Panc1 (cell line): ENCODE measurements at places on chromosomes 16 and 17. TPM values are rescaled to one million over a fixed set of nuclear protein-coding genes. Genes with fewer than 3 reads are reported as not detected.

DDX28 gene
- total RNA-seq = 8.4 TPM

UTP18 gene
- 96.3 TPM for total RNA-seq

CCDC40 gene
- 18.0 TPM for total RNA-seq

LRRC45 gene
- 29.9 TPM for total RNA-seq

RAMP2 gene
- 1.1 TPM for total RNA-seq

DNA sequence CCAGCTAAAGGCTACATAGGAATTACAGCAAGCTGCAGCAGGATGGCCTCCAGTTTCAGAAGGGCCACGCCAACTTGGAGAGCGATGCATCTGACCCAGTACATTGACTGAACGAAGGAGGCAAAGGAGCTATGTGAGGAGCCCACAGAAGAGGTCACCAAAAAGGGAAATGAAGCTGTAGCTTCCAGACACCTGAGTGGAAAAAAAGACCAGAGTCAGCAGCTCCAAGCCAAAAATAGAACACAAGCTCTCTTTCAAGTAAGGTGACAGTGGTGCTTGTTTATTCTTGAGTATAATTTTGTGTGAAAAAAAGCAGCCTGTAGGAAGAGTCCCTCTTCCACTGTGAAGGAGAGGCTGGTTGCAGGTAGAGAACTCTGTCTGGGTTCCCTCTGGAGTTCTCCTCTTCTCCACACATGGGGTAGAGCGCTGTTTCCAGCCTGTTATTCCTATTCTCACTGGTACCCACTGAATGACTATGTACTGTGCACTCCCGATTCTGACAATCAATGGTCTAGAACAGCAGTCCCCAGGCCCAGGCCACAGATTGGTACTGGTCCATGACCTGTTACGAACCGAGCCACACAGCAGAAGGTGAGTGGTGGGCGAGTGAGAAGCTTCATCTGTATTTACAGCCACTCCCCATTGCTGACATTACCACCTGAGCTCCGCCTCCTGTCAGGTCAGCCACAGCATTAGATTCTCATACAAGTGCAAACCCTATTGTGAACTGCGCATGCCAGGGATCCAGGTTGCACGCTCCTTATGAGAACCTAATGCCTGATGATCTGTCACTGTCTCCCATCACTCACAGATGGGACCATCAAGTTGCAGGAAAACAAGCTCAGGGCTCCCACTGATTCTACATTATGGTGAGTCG is 15.1 kb downstream of the CCL4 start:
- H3K4me3 ChIP-seq = no peak overlapping the region
- no peaks in the 10 kb centered on the region for H3K4me1 ChIP-seq
- H3K36me3 ChIP-seq = no peaks in the 10 kb centered on the region
- H3K27ac ChIP-seq = no peak overlapping the region
- no peak for DNase-seq

GRCh38 chr16:8916541-8917225 is 34.5 kb downstream of the LITAFD start:
- H3K27ac ChIP-seq = no peak overlapping the region
- H3K36me3 ChIP-seq = peaks cover 32% of the 10 kb centered on the region
- DNase-seq = no peak

- H3K27me3 ChIP-seq = no peaks in the 10 kb centered on the region
- H3K4me1 ChIP-seq = no peaks in the 10 kb centered on the region
- DNase-seq = no peak
- H3K4me3 ChIP-seq = no peak overlapping the region
- H3K27ac ChIP-seq = no peak overlapping the region
These were observed 57.0 kb downstream of the HS3ST3A1 start for GRCh38 chr17:13544765-13545164.

GRCh38 chr17:66775881-66776400 is 59.0 kb upstream of the CACNG5 start:
- H3K4me1 ChIP-seq = no peaks in the 10 kb centered on the region
- no peak overlapping the region for H3K27ac ChIP-seq
- no peak for DNase-seq
- 0 out of 2 replicates have a peak, but pooled peaks cover 4% of the 10 kb centered on the region for H3K36me3 ChIP-seq
- no peak overlapping the region for H3K4me3 ChIP-seq

GRCh38 chr17:36030956-36031355 is 13.2 kb upstream of the CCL23 start:
- H3K27ac ChIP-seq = no peak overlapping the region
- H3K4me3 ChIP-seq = no peak overlapping the region
- H3K36me3 ChIP-seq = no peaks in the 10 kb centered on the region
- peaks cover 22% of the 10 kb centered on the region for H3K27me3 ChIP-seq

DNA sequence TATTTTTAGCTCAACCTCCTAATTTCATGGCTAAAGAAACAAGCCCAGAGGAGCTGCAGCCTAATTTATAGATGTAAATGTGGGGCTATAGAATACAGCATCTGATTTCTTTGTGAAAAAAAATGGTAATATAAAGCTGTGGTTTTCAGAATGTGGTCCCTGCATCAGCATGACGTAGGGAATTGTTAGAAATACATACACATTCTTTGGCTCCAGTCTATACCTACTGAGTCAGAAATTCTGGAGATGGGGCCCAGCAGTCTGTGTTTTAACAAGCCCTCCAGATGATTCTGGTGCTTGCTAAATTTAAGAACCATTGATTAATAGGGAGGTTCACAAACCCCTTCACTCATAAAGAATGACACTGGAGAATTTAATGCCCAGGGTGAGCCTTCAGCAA is 18.1 kb upstream of the MYH8 start:
- H3K36me3 ChIP-seq = no peaks in the 10 kb centered on the region
- H3K4me1 ChIP-seq = no peaks in the 10 kb centered on the region
- no peak overlapping the region for H3K27ac ChIP-seq

- H3K4me3 ChIP-seq = no peak overlapping the region
- H3K27ac ChIP-seq = no peak overlapping the region
- H3K4me1 ChIP-seq = no peaks in the 10 kb centered on the region
- no peak for DNase-seq
- H3K36me3 ChIP-seq = no peaks in the 10 kb centered on the region
- H3K27me3 ChIP-seq = no peaks in the 10 kb centered on the region
These were observed 421.1 kb upstream of the C16orf82 start for GRCh38 chr16:26645614-26646013.

DNA sequence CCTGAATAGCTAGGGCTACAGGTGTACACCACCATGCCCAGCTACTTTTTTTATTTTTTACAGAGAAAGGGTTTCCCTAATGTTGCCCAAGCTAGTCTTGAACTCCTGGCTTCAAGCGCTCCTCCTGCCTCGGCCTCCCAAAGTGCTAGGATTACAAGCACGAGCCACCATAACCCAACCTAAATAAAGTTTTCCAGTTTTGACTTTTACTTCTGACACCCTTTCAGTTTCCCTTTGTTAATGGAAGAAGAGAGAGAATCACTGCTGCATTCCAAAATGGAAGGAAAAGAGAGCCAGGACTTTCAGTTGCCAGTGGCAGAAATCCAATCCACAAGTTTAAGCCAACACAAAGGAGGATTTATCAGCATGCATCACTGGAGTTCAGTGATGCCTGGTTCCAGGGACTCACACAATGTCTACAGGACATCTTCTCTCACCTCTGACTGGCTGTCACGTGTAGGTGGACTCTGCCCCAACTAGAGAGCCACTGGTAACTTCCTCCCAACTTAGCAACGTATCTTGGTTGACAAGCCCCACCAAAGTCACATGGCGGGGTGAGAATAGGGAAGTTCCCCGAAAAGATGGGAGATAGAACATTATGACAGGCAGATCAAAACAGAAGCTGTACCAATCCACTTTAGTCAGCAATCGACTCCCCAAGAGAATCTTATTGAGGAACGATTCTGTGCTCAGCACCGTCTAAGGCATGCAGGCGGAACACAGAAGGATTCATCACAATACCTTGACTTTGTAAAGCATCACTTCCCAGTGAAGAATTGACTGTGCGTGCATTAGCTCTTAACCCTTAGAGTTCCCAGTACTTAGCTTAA is 46.5 kb downstream of the GAS7 start:
- no peak overlapping the region for H3K27ac ChIP-seq
- H3K27me3 ChIP-seq = no peaks in the 10 kb centered on the region
- no peaks in the 10 kb centered on the region for H3K4me1 ChIP-seq

DNA sequence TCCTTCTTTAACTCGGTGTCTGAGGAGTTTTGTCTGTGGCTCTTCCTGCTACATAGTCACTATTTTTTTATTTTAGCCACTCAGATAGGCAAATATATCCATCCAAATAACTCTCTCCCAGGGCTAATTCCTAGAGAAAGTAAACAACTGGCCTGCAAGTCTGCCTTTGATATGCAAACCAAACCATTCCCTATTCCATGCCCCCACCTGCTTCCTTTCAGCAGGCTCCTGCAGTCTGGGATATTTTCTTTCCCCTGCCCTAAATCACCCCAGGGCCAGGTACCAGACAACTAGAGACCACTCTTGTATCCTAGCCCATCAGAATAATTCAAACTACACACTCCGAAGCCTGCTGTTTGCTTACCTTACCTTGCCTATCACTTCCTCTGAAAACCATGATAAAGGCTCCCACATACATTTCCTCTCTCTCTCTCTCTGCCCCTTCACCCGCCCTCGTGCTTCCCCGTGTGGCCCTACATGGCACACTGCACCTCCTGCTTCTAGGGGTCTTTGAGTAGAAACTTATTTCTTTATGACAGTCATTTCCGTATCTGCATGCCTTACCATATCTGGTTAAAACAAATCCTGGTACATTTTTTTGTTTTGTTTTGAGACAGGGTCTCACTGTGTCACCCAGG is 8.3 kb downstream of the CD300H start:
- DNase-seq = no peak
- H3K4me3 ChIP-seq = no peak overlapping the region
- H3K27me3 ChIP-seq = peaks cover 5% of the 10 kb centered on the region; the same call in 1 of the 2 replicates
- H3K36me3 ChIP-seq = no peaks in the 10 kb centered on the region

DNA sequence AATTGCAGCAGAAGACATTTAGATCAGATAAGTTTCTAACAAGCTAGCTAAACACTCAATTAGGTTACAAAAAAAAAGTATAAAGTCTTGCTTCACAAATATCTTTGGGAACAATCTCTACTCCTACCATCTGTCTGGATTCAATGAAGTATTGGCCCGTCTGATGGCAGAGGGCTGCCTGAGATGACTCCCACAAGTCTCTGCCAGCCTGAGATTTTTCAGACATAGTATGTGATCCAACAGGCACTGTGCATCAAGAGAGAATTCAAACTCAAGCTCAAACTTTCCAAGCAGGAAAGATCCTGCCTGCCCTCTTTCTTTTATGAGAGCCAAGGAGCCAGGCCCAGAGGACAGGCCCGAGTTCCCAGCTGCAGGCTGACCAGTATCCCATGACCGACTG is 22.6 kb downstream of the SLC39A11 start:
- H3K27me3 ChIP-seq = no peaks in the 10 kb centered on the region
- no peak overlapping the region for H3K4me3 ChIP-seq
- no peaks in the 10 kb centered on the region for H3K36me3 ChIP-seq
- no peak for DNase-seq

DNA sequence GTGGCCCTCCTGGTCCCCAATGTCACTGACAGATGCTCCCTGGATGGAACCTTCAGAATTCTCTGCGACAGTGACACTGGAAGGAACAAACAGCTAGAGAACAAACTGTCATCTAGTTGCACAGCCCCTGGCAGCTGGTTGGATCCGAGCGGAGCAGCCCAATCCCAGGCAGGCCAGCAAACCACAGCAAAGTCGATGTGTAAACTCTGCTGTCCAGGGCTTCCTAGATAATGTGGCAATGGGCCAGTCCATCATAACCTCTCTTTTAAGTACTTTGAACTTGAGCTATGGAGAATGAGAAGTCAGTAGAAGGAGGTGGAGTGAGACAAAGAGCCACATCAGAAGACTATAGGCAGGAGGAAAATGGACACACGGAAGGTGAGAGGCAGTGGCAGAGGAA is 323.0 kb downstream of the CBLN1 start:
- H3K36me3 ChIP-seq = no peaks in the 10 kb centered on the region
- peak overlapping the region; percentile 12; the same call in 1 of the 2 replicates for H3K27ac ChIP-seq
- H3K27me3 ChIP-seq = no peaks in the 10 kb centered on the region
- H3K4me1 ChIP-seq = no peaks in the 10 kb centered on the region
- DNase-seq = no peak

DNA sequence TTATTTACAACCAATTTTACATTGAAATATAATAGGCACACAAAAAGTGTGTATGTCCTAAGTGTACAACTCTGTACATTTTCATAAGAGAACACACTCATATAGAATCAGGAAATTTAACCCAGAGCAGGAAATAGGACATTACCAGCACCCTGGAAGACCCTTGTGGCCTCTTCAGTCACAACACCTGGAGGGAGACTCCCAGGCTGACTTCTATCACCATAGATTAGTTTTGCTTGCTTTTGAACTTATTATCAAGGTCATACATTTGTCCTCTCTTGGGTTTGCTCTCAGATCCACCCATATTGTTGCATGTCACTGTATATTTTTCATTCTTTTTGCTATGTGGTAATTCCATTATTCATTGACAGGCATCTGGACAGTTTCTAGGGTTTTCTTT is 5.8 kb downstream of the RIPOR1 start:
- DNase-seq = no peak
- H3K4me3 ChIP-seq = no peak overlapping the region
- no peak overlapping the region for H3K27ac ChIP-seq
- no peaks in the 10 kb centered on the region; the same call in 1 of the 2 replicates for H3K36me3 ChIP-seq

DNA sequence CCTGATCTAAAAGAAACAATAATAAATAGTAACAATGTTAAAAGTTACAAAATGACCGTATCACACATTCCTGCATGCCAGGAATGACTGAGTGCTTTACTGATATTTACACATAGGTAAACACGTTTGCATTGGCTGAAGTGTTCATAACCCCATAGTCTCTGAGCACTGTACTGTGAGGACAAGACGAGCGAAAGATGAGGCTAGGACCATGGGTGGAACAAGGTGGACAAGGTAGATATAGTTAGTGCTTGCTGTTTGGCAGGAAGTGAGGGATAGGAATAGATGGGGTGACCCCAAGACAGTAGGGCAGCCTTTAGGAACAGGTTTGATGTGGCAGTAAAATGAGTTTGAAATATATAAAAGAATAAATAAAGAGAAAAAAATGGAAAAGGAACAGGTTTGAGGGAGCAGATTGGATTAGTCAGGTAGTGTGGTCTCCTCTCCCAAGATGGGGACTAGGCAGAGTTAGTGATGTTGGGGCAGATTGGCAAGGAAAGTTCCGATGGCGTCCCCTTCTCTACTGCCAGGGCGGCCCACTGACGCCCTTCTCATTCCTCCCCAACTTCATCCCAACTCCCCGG is 452 bp upstream of the E2F4 start:
- DNase-seq = no peak
- H3K27ac ChIP-seq = peak overlapping the region; percentile 54
- no peaks in the 10 kb centered on the region for H3K27me3 ChIP-seq
- H3K36me3 ChIP-seq = peaks cover 17% of the 10 kb centered on the region

- no peaks in the 10 kb centered on the region for H3K4me1 ChIP-seq
- H3K36me3 ChIP-seq = no peaks in the 10 kb centered on the region
- DNase-seq = no peak
- H3K4me3 ChIP-seq = no peak overlapping the region
These were observed 11.2 kb upstream of the ADAM11 start for GRCh38 chr17:44747566-44747965.

DNA sequence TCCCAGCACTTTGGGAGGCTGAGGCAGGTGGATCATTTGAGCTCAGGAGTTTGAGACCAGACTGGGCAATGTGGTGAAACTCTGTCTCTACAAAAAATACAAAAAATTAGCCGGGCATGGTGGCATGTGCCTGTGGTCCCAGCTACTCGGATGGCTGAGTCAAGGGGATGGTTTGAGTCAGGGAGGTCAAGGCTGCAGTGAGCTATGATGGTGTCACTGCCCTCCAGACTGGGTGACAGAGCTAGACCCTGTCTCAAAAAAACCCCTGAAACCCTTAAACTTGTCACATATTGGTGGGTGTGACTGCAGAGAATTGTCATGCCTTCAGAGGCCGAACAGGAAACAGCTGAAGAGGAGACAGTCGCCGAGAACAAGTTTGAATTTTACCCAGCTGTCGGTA is 13.4 kb downstream of the RPTOR start:
- H3K36me3 ChIP-seq = no peaks in the 10 kb centered on the region
- no peak overlapping the region for H3K4me3 ChIP-seq
- no peaks in the 10 kb centered on the region for H3K4me1 ChIP-seq
- no peak overlapping the region for H3K27ac ChIP-seq
- no peak for DNase-seq
